ENCODE measurements at places on chromosomes 2 and 18. TPM values are rescaled to one million over a fixed set of nuclear protein-coding genes. Genes with fewer than 3 reads are reported as not detected.

Gene CHCHD5
- polyA plus RNA-seq, result 23.0 TPM

Gene SSB
- 195 TPM for polyA plus RNA-seq

Gene PTCD3
- 98.8 TPM for polyA plus RNA-seq

Gene LBX2
- 3.2 TPM for polyA plus RNA-seq

Gene ASB18
- 0.36 TPM for polyA plus RNA-seq

Gene PCARE
- polyA plus RNA-seq, result 0.35 TPM

DNA sequence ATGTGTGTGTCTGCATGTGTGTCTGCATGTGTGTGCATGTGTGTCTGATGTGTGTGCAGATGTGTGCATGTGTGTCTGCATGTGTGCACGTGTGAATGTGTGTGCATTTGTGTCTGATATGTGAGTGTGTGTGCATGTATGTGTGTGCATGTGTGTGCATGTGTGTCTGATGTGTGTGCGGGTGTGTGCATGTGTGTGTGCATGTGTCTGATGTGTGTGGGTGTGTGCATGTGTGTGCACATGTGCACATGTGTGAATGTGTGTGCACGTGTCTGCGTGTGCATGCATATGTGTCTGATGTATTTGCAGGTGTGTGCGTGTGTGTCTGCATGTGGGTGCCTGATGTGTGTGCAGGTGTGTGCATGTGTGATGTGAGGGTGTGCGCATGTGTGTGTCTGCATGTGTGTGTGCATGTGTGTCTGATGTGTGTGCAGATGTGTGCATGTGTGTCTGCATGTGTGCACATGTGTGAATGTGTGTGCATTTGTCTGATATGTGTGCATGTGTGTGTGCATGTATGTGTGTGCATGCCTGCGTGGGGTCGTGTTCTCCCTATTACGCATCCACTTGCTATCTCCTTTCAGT, 470.1 kb upstream of the HS6ST1 start:
- DNase-seq, result no peak

- DNase-seq, result no peak
These were observed 17.4 kb downstream of the FBLN7 start for GRCh38 chr2:112155331-112156151.

- no peak for DNase-seq
These were observed 31.7 kb upstream of the DYNC1I2 start for GRCh38 chr2:171655586-171655985.

GRCh38 chr18:59061914-59062642, 77.6 kb upstream of the SEC11C start:
- no peak for DNase-seq

- DNase-seq, result no peak
These were observed 786.6 kb upstream of the RAB6C start for GRCh38 chr2:129192841-129193253.
